Kidney epithelial cell (primary cell): ENCODE measurements at places on chromosomes 12 and 14. TPM values are rescaled to one million over a fixed set of nuclear protein-coding genes. Genes with fewer than 3 reads are reported as not detected.

The HOXC13 gene
- total RNA-seq: not detected in 2 replicates

The BATF gene
- 0.14 TPM in 1 of 2 replicates, not detected in the other for total RNA-seq

The CCDC38 gene
- 0.07 TPM in 1 of 2 replicates, not detected in the other for total RNA-seq

The KRR1 gene
- total RNA-seq: 20.5 and 31.2 TPM in 2 replicates

The CLEC9A gene
- total RNA-seq: not detected in 2 replicates

The SLC41A2 gene
- total RNA-seq: 26.3 and 50.0 TPM in 2 replicates

The CLEC4D gene
- not detected in 2 replicates for total RNA-seq
